Activated CD4-positive, alpha-beta T cell treated with anti-CD3 and anti-CD28 coated beads, Interleukin-2, Interleukin-6, amounts not matched to agents 100 ng/mL and 50 ng/mL, durations not matched to agents 16 hours and 8 hours (primary cell): ENCODE measurements at places on chromosomes 16 and 17.

GRCh38 chr16:20380782-20381181 is 23.8 kb downstream of the PDILT start:
- DNase-seq = no peak

- DNase-seq = no peak
Measured at GRCh38 chr17:71335212-71335611, 785.6 kb upstream of the SOX9 start.

- peak; percentile 83 for DNase-seq
Measured at GRCh38 chr17:75877752-75878173, 618 bp downstream of the TRIM47 start.

GRCh38 chr17:81030741-81031565 is 4.0 kb upstream of the BAIAP2 start:
- no peak for DNase-seq

GRCh38 chr17:60908324-60908723 is 230.7 kb downstream of the BCAS3 start:
- DNase-seq = no peak

GRCh38 chr17:63476459-63476853 is 405 bp upstream of the ACE start:
- no peak for DNase-seq

DNA sequence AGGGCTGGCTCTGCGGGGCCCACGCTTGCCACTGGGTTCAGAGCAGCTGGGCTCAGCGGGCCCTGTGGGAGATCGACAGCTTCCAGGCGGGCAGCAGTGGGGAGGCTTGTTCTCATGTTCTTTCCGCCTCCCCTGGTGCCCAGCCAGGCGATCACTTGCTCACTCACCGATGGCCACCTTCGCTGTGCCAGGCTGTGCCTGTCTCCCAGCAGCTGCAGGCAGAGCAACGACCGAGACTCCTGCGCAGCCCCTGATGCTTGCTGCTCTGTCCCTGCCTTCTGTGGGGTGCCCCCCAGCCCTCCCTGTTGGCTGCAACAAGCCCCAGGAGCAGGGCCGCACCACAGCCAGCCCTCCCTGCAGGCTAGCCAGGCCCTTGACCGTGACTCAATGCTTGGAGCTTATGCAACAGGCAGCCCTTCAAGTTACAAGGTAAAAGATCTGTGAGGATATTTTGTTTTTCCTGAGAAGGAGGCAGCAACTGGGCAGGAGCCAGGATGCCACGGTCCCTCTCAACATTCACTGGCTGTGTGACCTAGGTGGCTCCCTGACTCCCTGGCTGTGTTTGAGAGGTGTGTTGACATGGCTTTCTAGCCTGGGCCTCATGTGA is 9.6 kb upstream of the SPNS2 start:
- no peak for DNase-seq

GRCh38 chr17:46023783-46024388 is 24.8 kb downstream of the STH start:
- no peak for DNase-seq

DNA sequence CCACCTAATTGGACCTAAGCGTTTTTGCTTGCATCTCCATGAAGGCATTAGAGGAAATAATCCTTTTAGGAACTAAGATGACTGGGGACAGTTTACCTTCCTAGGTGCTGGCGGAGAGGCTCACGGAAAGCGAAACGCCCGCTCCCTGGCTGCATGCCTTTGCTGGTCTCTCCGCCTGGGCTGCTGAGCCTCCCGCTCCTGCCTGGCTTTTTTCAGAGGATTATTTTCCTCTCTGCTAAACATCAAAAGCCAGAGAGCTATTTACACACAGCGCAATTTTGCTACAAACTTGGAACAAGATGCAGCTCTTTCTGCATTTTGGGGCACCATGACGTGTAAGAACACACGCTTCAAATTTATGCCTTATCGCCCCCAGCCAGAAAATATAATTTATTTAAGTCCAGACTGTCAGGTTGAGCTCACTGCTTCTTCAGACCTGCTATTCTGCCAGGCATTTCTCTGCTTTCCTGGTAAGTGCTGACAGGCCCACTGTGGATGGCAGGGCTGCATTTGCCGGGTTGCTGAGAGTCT is 124.4 kb downstream of the SPACA3 start:
- DNase-seq = no peak

GRCh38 chr16:68991075-68991474 is 114.4 kb upstream of the HAS3 start:
- no peak for DNase-seq

DNA sequence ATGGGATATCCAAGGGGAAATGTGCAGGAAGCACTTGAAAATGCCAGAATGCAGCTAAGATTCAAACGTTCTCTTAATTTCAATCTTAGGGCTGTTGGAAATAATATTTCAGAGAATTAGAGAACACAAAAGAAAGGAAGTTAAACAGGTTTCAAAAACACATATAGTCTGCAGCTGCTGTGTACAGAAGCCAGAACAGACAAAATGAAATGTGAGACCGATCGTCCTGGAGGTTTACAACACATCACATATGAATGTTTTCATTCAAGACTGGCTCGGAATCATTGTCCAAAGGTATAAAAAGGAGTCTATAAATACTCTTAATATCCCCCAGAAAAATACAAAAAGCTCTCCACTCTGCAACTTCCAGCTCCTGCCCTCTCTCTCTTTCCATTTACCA is 14.3 kb downstream of the CYTH1 start:
- no peak for DNase-seq

DNA sequence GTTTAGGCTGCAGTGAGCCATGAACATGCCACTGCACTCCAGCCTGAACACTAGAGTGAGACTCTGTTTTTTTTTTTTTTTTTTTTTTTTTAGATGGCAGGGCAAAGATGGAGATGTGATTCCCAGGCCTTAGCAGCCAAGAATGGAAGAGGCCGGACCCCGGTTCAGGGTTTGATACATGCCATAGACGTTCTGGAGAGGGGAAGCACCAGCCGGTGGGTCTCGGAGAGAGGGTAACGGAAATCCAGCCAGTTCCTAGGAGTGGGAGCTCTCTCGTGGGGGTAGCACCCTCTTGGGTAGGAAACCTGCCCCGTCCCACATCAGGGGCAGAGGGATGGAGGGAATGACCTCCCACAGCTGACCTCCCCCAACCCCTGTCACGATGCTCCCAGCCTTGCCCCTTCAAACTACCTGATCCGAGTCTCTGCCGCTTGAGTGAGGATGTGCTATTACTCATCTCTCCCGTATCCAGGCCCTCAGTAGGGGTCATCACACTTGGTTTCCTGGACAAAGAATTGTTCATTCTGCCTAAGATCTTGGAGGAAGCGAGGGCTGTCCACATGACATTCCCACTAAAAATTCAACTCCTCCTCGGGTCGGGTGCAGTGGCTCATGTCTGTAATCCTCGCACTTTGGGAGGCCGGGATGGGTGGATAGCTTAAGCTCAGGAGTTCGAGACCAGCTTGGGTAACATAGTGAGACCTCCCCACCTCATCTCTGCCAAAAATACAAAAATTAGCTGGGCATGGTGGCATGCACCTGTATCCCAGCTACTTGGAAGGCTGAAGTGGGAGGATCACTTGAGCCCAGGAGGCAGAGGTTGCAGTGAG is 47.3 kb downstream of the MIS12 start:
- DNase-seq = no peak

DNA sequence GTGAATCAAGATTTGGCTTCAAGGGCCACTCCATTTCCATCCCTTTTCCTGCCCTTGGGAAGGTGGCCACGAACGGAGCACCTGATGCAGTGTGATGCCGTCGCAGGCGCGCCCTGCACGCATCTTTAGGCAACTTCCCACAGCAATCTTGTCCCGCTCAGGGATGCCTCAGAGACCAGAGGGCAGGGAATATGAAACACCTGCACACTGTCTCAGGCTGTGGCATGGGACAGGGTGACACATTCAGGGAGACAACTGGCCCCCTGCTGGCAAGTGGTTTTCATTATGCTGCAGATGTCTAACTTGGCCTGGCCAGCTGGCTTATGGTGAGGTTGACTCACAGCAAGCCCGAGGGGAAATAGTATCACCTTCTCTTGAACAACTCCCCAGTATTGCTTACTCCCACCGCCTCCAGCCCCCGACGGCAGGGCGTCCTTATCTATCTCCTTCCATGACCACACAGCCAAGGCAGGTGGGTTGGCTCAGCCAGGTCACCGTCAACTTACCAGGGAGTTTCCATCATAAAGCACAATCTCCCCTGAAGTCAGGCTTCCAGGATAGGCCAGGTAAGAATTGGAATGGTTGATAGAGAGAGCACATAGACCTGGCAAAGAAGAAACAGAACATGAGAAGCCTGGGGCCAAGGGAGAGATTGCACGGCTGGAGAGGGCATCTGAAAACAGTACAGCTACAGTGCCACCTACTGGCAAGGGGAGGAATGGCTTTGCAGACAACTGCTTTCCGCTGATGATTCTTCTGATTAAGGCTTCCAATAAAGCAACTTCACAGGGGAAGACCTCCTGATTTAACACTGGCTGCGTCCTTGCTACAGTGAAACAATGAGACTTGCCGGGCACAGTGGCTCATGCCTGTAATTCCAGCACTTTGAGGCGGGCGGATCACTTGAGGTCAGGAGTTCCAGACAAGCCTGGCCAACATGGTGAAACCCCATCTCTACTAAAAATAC is 21.1 kb downstream of the WIPI1 start:
- DNase-seq = peak; percentile 91

DNA sequence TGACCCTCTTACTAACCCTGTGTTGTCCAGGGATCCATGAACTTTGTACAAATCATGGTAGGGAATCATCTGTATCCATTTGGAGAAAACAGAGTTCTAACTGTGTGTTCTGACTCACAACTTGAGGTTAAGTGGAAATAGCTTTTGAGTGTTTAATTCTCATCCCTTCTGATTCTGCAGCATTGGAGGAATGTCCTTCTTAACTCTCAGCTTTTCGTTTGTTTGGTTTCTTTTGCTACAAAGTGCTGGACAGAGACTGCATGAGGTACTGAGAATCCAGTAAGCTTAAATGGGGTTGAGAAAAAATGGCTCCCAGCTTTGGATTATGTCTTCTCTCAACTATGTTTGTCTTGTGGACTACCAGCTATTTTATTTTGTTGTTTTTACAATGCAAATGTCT is 352.1 kb upstream of the KIF2B start:
- DNase-seq = no peak

- DNase-seq = no peak
Measured at GRCh38 chr16:69451166-69451565, 26.7 kb downstream of the CYB5B start.

GRCh38 chr17:28571361-28572122 is at the start of gene PIGS:
Gene PIGS (minus strand): TSS chr17:28571524. CDS start chr17:28571496, 28 bp downstream.
- peak; percentile 97 for DNase-seq

- DNase-seq = no peak
Measured at GRCh38 chr16:25171390-25171789, 45.4 kb upstream of the AQP8 start.

- DNase-seq = peak; percentile 19
Measured at GRCh38 chr17:48259694-48260291, 152.2 kb downstream of the SNX11 start.

GRCh38 chr16:57977418-57978069 is 6.6 kb upstream of the CNGB1 start:
- DNase-seq = no peak

DNA sequence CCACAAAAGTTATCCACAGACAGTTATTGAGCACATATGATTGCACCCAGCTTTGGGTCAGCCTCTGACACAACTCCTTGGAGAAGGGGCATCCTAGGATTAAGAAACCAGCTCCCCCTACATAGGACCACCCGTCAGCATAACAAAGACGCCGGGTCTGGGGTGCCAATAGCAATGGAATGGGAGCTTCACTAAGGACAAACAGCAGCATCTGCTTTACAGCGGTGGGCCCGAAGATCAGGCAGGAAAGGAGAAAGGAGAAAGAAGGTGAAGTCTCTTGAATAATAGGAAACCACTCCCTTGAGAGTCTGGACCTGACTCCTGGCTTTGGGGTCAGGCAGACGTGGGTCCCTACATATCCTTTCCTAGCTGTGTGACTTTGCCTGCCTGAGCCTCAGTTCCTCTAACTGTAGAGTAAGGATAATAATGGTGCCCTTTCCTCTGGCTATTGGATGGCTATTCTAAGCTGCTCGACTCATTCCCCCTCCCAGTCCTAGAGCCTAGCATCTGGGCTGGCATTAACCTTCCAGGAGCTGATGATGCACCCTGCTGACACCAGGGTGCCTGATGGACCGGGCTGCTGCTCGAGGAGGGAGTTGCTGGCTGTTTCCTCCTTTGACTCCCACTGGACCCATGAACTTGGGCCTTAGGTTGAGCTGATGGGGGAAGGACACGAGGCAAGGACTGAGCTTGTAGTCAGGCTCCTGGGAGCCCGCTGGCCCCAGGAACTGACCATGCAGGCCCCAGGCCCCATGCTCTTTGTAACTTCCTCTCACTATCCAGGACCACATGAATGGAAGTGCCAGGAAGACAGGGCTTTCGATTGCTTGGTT is 94.2 kb downstream of the C16orf78 start:
- no peak for DNase-seq

GRCh38 chr17:51472670-51473205 is 212.4 kb downstream of the UTP18 start:
- DNase-seq = no peak

- DNase-seq = no peak
Measured at GRCh38 chr17:3027786-3028532, 35.4 kb downstream of the OR1D5 start.

GRCh38 chr17:74860229-74860871 is 665 bp upstream of the GRIN2C start:
- no peak for DNase-seq

DNA sequence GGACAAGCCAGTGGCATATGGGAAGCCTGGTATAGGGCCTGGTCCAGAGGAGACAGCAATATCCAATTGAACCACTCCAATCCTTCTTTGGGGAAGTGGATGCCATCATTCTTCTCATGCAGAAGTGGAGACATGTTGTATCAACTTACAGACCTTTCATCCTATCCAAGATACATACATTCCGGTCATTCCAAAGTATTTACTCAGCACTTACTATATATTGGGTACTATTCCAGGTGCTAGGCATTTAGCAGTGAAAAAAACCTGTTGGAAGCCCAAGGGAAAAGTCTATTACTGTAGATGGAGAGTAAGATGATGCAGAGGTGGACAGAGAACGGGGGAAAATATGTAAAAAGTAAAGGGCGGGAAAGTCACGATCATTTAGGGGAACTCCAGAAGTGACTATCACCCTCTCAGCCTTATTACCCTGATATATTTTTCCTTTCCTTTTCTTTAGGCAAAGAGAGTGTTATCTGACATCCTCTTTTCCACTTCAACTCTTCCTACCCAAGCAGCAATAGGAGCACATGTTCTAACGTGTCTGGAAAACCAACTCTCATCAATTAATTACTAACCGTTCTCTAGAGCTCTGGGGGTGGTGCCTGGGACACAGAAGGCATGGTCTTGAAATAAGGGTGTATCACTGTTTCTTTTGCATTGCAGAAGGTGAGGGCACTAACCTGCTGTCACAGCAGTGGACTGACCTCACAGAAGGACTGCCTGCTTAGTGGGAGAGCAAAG is 210.1 kb upstream of the MAF start:
- no peak for DNase-seq

GRCh38 chr16:85072947-85073346 is 39.3 kb downstream of the CIBAR2 start:
- no peak for DNase-seq
